Right renal pelvis (tissue), 4 donors: ENCODE measurements at places on chromosomes 12 and 14. TPM values are rescaled to one million over a fixed set of nuclear protein-coding genes. Genes with fewer than 3 reads are reported as not detected.

Gene OAS2
- 8.8 TPM for polyA plus RNA-seq

DNA sequence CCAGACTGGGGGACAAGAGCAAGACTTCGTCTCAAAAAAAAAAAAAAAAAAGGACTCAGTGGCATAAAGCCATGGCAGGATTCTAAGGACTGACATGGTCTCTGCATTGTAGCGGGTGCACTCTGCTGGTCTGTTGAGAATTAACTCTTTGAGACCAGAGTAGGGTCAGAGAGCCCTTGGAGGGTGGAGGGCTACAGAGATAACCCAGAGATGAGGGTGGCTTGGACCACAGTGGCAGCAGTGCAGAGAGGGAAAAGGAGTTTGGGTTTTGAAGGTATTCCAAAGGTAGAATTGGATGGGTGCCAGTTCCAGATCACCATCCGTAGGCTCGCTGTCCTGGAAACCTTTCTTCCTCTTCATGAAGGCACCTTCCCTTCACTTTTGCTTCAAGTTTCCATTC lies 14.3 kb upstream of the DYNC1H1 start:
- no peak for DNase-seq

DNA sequence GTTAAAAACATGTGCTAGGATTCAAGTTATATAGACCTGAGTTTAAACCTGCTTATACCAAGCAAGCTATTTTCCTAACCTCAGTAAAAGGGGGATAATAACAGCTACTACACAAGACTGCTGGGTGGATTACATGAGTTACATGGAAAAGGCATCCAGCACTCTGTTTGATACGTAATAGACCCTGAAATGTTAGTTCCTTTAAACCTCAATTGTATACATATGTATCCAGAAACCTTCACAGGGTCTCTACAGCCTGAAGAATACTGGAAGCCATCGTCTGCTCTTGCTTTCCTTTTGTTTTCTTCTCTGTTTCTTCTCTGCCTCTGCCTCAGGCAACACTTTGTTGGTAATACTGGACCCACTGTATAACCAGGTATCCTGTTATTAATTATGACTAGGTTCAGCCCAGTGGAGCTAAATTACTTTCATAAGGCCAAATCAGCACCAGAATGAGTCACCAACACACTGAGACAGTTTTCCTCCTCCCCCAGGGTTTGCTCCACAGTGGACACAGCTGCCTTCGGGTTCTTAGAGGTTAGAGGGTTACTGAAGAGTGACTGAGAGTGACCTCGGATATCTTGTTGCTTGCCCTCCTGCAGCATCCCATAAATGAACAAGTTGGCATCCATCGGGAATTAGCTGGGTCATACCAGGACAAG lies 127.1 kb downstream of the CAPZA3 start:
- DNase-seq = no peak

Gene TAS2R13
- polyA plus RNA-seq = not detected

Gene ASCL1
- 0.16 TPM for polyA plus RNA-seq

- DNase-seq = no peak
Measured at GRCh38 chr14:102221026-102221425, 81.3 kb downstream of the WDR20 start.

GRCh38 chr12:45658020-45658419 lies 71.5 kb upstream of the ARID2 start:
- no peak for DNase-seq
